Testis (tissue), 5 donors: ENCODE measurements at places on chromosomes 2 and 18.

- DNase-seq = peak; percentile 39
Observed at GRCh38 chr2:119197529-119198239, 25.9 kb upstream of the STEAP3 start.

GRCh38 chr18:70781860-70782453 is 493.1 kb downstream of the SOCS6 start:
- DNase-seq = peak; percentile 80

- DNase-seq = no peak
Observed at GRCh38 chr2:111048856-111049768, 71.6 kb upstream of the BCL2L11 start.

- DNase-seq = no peak
Observed at GRCh38 chr2:218281449-218281848, 10.9 kb downstream of the TMBIM1 start.

- peak; percentile 44 for DNase-seq
Observed at GRCh38 chr2:240387669-240388358, 47.6 kb upstream of the GPC1 start.

DNA sequence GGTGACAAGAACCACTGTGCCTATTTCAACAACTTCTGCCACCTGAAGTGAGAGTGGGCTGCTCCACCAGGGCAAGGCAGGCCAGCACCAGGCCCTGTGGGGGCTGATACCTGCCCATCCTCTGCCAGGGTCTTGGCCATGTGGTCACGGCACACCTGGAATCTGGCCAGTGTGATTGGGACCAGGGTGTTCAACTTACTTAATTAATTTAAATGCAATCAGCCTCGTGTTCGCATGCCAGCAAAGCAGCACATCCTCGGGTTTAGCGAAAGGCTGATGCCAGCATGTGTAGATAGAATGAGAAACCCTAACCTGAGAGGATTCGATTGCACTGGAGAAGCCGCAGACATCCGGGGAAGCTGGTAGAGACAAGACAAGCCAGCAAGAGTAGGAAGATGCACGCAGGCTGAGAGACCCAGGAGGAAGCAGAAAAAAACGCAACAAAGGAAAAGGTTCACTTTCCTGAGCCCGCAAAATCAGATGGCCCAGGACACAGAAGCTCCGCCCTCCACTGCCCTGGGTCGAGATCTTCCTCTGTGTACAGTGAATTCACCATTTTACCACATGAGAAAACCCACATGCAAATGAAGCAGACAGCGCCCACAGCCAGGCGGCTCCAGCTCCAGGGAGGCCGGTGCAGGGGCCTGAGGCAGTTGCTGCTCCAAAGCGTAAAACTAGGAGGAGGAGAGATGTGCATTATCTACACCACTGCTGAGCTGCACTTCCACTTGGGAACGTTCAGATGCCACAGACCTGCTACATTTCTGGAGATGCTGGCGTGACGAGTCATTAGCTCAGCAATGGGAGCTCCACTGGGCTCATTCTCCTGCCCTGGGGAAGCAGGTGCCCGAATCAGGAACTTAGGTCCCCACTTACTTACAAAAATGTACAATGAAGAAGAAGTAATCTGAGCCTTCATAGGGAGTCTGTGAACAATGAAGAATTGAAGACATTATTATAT is 92.1 kb downstream of the TMEM18 start:
- DNase-seq = no peak

GRCh38 chr2:136247204-136247950 is 129.4 kb upstream of the CXCR4 start:
- no peak for DNase-seq

- no peak for DNase-seq
Observed at GRCh38 chr18:75005626-75006025, 203.3 kb downstream of the PTGR3 start.
